Mucosa of descending colon (tissue), 3 donors: ENCODE measurements at places on chromosomes 3 and 15. TPM values are rescaled to one million over a fixed set of nuclear protein-coding genes. Genes with fewer than 3 reads are reported as not detected.

- no peak for DNase-seq
These were observed 289.1 kb downstream of the TIGIT start for GRCh38 chr3:114582929-114583328.

DNA sequence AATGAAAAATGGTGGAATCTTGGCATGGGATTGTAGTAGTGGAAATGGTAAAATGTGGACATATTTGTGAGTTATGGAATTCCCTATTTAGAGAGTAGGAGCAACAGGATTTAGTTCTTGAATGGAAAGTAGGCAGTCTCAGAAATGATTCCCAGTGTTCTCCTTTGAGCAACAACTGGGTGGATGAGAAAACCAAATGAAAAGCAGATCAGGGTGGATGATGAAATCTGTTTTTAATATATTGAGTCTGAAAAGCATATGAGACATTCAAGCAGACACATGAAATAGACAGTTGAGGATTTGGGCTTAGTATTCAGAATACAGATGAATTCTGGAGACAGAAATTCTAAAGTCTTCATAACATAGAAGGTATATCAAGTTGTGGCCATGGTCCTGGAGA lies 451.3 kb downstream of the LPP start:
- no peak for DNase-seq

- DNase-seq: peak; percentile 6
These were observed 51.2 kb upstream of the SAMMSON start for GRCh38 chr3:69948246-69948862.

GRCh38 chr15:34179234-34179633 lies 30.7 kb downstream of the KATNBL1 start:
- DNase-seq: no peak

TM6SF1 gene
- 4.9 TPM for total RNA-seq

TICRR gene
- total RNA-seq: 4.4 TPM

DNA sequence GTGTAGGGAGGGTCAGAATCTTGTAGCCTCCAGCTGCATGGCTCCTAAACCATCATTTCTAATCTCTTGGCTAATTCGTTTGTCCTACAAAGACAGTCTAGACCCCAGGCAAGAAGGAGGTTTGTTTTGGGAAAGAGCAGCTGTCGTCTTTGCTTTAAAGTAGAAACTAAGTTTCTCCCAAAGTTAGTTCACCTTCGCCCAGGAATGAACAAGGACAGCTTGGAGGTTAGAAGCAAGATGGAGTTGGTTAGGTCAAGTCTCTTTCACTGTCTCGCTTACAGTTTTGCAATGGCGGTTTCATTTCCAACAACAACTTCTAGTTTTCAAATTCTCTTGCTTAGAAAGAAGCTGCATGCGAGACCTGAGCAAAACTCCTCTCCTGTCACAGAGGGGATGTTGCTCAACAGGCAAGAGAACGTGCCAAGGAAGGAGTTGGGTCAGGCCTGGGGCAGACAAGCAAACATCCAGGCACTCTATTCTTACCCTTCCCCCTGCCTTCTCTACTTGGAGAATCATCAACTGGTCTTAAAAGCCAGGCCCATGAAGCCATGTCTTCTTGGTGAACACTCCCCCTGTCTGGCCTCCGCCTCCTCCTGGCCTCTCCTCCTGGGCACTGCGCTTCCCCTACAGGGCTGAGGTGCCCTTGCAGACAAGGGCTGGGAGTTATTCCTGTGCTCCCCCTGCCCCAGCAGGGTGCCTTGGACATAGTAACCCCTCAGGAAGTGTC lies 57.6 kb downstream of the TMEM44 start:
- no peak for DNase-seq

GRCh38 chr3:58180940-58181587 lies 29.7 kb downstream of the DNASE1L3 start:
- DNase-seq: no peak

DNA sequence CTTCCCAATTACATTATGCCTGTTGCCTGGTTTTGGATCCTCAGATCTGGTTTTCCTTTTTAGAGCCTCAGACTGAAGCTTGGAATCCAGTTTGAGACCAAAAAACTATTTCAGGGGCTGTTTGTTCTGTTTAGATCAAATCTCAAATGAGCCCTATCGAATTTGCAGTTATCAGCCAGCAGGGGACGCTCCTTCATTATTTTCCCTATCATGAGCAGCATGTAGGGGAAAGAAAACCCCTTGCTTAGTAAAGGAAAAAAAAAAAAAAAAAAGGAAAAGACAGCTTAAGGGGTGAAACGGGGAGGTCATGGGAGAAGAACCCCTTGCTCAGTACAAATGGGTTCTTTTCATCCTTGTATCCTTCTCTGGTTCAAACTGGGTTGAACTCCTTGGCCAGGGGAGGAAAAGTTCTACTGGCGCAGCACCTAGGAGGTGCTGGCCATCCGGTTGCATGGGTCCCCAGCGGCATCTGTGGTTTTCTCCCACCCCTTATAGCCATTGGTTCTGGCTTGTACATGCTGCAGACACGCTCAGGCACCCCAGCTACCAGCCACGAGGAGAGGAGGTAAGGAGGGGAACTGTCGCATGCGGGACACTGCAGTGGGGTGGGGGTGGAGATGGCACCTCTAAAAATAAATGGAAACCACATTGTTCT lies 1375.1 kb upstream of the ALCAM start:
- no peak for DNase-seq

DNA sequence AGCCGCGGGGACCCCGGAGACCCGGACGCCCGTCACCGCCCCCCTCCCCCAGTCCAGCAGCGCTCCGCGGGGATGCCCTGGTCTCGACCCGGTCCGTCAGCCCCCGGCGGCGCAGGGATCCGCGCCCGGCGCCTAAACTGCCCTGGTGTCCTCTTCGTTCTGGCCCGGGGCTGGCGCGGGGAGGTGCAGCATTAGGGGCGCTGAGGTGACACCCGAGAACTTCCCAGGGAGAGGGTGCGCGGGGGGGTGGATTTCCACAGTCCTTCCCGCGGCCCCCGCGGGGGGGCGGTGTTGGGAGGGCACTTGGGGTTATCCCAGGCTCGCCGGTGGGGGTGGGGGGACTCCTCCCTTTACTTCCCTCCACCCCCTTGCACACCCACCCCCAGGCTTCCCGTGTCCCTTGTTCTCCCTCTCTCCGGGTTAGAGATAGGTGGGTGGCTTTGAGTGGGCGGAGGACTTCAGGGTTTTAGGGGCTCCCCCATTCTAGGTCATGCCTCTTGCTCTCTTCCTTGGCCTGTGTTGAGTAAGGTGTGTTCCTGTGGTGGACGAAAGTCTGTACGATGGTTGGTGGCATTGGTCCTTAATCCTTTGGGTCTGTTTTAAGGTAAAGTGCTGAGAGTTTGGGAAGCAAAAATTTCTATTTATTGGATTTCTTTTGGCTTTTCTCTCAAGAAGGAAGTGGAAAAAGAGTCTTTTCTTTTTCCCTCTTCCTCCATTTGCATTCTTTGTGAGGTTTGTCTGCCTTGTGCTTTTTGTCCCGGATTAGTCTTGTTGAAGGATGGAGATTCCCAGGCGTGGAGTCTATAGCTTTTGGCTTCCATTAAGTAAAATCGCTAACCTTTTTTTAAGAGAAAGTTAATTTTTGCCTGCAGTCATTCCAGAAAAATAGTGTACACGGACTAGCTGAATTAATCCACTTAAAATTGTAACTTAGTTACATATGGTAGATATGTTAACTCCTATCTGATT lies 811 bp downstream of the SKIL start:
- peak; percentile 90 for DNase-seq

DNA sequence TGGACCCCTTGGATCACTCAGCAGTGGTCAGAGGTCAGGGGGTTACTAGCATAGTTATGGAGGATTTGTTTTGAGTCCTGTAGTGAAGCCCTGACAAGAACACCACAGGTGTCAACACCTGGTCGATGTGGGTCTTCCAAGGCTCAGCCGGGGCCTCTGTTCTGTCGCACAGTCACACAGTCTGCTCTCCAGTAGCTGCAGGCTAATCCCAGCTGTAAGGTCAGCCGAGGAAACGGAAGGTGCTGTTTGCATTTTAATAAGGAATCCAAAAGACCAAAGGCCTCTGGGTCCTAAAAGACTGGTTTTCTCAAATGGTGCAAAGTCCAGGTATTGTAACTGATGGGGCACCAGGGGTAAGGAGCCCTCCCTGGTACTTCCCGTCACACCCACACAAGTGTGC lies 71.7 kb downstream of the RPLP1 start:
- no peak for DNase-seq

DNA sequence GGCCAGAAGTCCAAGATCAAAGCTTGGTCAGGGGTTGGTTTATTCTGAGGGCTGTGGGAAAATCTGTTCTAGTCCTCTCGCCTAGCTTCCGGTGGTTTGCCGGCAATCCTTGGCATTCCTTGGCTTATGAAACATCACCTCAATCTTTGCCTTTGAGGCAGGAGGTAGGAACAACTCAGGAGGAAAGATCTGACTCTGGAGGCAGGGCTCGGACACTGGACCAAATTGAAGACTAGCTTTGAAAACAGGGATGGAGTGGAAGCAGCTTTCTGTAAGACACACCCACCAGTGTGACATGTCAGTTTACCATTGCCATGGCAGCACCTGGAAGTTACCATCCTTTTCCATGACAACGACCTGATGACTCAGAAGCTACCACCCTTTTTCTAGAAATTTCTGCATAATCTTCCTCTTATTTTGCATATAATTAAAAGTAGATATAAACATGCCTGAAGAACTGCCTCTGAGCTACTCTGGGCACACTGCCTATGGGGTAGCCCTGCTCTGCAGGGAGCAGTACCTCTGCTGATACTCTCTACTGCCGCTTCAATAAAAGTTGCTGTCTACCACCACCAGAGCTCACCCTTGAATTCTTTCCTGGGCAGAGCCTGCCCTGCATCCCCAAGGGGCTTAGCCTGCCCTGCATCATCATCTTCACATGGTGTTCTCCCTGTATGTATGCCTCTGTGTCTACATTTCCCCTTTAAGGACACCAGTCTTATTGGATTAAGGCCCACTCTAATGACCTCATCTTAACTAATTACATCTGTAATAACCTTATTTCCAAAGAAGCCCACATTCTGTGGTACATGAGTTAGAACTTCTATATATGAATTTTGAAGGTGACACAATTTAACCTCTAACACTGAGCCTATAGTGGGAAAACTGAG lies 38.3 kb upstream of the TM4SF4 start:
- no peak for DNase-seq

DNA sequence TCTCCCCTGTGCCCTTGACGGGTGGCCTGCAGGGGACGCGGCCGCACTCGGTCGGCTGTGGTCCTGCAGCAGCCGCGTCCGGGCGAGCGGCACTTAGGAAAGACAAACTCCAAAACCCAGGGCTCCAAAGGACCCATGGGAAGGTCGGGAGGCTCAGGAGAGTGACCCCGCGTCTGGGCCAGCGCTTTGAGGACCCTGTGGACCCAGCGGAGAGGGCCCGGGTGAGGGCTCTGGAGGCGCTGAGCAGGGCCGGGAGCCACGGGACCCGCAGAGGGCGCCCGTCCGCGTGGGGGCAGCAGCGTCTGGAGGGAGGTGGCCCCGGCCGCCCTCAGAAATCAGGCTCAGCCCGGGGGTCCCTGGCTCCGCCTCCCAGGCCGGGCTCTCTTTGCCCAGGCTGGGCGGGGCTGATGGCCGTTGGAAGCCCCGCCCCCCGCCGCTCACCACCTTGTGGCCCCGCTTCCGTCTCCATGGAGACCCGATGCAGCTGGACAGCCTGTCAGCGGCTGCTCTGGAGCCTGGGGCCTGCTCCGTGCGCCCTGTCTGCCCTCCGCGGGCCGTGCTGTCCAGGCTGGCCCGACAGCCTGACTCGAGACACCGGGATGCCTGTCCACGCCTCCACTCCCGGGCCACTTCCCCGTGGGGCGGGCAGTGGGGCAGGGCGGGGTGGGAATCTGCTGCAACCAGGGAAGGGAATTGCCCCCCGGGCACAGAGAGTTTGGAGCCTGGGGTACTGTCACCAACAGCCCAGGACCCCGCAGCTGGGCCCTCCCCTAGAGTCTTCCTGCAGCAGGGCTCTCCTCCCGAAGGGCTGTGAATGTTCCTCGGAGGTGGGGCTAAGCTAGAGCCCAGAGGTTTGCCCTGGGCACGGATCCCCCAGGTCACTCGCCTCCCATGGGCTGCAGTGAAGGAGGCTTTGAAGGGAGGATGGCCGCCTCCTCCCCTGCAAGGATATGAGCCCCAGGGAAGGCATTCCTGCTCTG lies 34.8 kb upstream of the RPL32 start:
- no peak for DNase-seq

GRCh38 chr3:13199006-13199776 lies 126.0 kb upstream of the IQSEC1 start:
- DNase-seq: no peak

DNA sequence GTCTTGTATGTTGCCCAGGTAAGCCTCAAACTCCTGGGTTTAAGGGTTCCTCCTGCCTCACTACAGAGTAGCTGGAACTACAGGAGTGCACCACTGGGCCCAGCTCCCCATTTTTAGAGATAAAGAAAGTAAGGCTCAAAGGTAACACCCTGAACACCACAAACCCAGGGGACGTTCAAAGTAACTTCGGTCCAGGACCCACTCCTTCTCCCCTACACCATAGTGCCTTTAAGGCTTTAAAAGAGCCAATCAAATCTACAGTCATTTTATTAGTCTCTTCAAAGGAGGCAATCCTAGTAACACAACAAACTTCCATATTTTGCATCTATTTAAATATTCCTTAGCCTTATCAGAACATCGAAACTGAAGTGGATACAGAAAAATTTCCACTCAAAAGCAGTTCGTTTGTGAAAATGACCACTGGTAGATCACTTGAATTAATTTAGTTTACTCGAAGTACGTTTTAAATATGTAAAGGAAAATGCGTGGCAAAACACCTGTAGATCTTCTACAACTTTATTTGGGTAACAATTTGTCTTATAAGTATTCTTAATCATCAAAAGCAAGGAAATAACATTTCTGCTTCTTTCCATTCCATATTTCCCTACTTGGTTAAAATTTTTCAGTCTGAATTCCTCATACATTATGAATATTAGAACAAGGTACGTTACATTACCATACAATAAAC lies 1.8 kb downstream of the STAG1 start:
- DNase-seq: peak; percentile 30

DNA sequence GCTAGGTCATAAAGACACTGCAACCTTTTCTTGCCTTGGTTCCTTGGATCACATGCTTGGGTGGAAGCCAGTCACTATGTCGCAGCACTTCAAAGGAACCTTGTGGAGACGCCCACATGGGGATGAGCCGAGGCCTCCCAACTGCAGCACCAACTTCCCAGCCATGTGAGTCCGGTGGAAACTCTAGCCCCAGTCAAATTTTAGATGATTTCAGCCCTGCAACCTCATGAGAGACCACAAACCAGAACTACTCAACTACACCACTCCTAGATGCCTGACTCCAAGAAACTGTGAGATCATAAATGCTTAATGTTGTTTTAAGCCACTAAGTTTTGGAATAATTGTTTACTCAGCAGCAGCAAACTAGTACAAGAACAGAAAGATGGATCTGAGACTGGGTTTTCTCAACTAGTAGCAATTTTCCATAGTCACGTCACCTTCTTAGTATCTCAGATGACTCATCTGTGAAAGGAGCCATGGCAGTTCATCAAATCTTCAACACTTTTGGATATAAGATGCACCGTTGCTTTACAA lies 86.5 kb downstream of the MB21D2 start:
- no peak for DNase-seq

GRCh38 chr15:57114070-57114469 lies 195.6 kb downstream of the TCF12 start:
- no peak for DNase-seq

GRCh38 chr15:62962101-62962995 lies 80.2 kb upstream of the TPM1 start:
- no peak for DNase-seq
